Stimulated activated CD4-positive, alpha-beta T cell treated with anti-CD3 and anti-CD28 coated beads, Interleukin-2, amount 100 ng/mL, for 24 hours (primary cell): ENCODE measurements at places on chromosomes 5 and 9.

GRCh38 chr5:35852084-35852734, 4.5 kb upstream of the IL7R start:
- peak; percentile 50 for DNase-seq

- DNase-seq = no peak
Observed at GRCh38 chr9:134406366-134407120, 80.3 kb downstream of the RXRA start.

DNA sequence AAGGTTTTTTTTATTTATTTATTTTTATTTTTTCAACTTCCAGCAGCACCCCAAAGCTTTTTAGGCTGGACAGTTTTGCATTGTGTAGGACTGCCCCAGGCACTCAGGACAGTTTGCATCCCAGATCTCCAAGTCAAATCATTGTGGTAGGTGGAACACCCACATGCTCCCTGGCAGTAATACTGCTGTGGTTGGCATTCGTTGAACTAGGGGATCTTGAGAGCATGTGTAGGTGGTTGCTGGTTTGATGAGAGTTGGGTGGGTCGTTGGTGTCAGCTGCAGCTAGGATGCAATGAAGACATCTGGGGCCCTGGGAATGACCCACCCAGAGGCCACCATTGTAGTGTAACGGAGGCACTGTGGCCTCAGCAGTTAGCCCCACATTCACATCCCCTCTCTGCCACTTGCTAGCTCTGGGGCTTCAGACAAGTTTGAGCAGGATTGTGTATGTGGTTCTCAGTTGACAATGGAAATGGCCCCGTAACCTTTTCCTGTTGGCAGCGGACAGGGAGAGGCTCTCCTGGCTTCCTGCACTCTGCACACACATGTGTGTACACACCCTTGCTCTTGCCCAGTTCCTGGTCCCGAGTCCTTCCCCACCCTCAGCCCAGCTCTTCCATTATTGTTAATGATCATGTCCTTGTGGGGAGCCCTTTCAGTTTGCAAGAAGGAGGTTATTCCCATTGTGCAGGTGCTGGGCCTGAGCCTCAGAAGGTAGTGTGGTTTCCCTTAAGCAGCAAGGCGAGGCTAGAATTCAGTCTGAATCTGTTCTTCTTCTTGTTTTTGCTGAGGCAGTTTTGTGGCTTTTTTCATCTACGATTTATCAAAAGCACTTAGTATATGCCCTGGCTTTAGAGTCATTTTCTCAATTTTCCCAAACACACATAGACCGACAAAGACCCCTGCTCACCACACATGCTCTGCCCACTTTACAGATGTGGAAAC, 46.5 kb downstream of the PPARGC1B start:
- no peak for DNase-seq

GRCh38 chr5:7209658-7210057, 186.3 kb upstream of the ADCY2 start:
- no peak for DNase-seq

DNA sequence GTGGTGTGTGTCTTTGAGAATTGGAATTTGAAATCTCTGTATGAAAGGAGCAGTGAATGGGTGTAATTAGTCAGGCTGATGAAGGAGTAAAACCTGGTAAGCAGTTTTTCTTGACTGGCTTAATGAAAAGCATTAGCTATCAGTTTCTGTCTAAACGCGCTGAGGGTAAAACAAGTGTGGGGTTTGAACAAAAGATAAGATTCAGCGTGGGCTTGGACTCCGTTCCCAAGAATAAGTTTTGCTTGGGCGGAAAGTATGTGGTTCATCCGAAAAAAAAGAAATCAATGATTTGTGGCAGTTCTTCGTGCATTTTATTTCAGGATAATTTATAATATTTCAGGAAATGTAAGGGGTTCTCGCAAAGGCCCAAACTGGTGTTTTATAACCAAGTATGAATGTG, 217.3 kb downstream of the NTRK2 start:
- no peak for DNase-seq

GRCh38 chr5:168995024-168995423, 305.9 kb downstream of the SLIT3 start:
- no peak for DNase-seq

DNA sequence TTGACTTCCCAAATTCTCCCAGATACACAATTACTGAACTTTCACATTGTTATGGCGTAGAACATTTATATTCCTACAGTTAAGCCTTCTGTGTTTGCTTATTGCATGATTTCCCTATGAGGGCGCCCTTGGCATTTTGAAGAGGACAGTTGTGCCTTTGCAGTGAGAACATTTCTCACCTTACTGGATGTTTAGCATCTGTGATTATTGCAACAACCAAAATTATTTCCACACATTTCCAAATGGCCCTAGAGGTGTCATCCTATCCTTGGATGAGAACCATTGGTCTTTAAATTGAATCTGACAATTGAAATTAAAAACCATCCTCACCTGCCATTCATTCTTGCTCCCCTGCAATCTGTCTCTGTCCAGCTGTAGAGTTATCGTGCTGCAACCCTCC, 104.0 kb downstream of the MAMDC2 start:
- no peak for DNase-seq

GRCh38 chr9:70083429-70083828, 39.8 kb downstream of the MAMDC2 start:
- DNase-seq = no peak

- no peak for DNase-seq
Observed at GRCh38 chr9:749716-750115, 91.8 kb upstream of the DMRT1 start.

- no peak for DNase-seq
Observed at GRCh38 chr5:57784121-57784520, 301.5 kb upstream of the ACTBL2 start.

DNA sequence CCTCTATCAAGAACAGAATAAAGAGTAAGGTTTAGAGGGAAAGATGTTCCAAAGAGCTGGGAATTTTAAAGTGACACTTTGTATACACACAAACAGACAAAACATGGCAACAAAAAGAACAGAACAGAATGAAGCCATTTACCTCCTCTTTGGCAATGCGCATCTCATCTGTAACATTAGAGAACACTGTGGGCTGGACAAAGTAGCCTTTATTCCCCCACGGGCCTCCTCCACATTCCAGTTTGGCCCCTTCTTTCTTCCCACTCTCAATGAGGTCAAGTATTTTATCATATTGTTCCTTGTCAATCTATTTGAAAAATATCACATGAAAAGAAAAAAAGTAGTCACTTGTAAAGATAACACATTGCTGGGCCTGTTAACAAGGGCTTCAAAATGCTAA, 41.0 kb downstream of the ALDH1A1 start:
- DNase-seq = no peak

DNA sequence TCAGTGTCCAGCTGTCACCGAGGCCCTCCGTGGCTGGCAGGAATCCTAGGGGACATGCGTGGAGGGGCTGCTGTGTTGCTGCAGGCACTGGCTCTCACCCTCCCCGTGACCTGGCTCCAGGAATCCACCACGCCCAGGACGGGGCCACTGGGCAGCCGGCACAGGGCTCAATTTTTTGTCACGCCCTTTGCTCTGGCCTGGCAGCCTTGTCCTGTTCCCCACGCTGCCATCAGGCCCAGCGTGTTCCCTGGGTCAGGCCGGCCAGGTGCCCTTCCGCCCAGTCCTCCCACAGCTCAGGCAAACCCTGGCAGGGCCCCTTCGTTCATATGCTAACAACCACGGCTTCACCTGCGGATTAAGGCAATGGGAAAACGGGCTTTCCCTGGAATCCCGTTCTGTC, 37.3 kb downstream of the PROP1 start:
- no peak for DNase-seq

DNA sequence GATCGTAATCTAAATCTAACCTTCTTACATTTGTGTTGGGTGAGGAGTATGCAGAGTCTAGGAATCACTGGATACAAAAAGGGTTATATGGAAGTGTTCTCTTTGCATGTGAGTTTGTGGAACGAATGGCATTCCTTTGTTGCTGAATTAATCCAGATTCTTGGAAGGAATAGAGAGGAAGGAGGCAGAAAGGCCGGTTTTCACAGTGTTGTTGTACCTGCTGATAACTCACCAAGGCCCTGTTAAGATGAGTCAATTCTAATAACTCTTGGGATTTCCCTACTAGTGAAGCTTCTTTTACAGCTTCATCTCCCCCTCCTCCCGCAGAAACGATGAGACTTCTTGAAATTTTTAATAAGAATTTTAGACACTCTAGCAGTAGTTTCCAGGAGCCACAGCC, 84.0 kb downstream of the ZSWIM6 start:
- no peak for DNase-seq

DNA sequence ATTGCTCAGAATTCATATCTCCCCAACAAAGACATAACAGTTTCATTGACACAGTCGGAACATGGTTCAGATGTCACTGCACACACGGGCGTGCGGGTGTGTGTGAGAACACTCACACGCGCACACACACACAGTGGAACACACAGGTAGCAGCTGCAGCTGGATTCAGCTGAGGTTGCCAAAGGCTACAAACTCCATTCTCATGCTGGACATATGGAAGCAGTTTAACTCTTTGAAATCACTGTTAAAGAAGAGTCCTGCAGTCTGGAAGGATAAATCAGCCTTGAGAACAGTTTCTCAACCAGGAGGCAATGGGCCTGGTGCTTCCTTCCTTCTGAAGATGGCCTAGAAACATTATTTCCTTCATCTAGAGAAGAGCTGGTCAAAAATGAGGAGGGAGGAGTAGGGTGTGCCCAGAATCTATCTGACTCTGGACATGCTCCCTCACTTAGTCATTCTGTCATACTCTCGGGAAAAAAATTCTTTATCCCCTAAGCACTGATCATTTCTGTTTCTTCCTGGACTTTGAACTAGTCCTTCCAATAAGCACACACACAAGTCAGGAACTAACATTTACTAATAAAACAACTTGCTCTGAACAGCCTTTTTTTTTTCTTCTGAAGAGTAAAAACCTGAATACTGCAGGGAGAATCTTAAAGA, 160.6 kb downstream of the ZDHHC21 start:
- no peak for DNase-seq

- DNase-seq = peak; percentile 73
Observed at GRCh38 chr5:119327018-119327417, 28.8 kb upstream of the TNFAIP8 start.

DNA sequence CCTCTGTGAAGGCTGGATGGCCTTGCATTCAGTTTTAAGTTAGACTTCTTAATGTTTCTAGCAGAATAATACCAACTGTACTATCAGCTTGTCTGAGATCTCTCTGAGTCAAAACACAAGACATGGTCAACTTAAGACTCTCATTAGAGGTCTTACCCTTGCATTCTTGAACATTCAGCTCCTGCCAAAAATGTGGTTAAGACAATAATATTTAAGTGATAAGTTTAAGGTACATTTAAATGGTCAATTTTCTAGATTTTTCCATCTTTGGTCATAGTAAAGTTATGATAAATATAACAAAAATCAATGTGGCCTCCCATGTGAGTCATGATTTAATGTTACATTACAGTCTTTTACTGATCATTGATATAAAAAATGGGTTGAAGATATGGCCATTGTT, 75.0 kb downstream of the NR2F1 start:
- DNase-seq = no peak

- DNase-seq = no peak
Observed at GRCh38 chr9:71744754-71745521, 23.4 kb downstream of the CEMIP2 start.

DNA sequence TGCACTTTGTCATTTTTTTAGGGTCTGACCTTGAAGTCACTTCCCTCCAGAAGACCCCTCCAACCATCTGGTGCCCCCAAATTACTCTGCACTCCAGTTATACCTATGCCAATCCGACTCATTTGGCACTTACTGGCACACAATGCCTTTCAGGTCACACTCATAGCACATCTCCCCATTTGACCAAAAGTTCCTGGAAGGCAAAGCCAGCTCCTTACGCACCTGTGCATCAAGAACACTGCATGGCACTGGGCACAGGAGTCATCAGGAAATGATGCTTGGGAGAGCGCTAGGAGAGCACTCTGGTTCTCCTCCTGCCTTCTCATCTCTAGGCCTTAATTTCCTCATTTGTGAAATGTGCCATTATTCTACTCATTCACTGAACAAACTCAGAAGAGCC, 2.9 kb downstream of the TNIP1 start:
- no peak for DNase-seq

GRCh38 chr5:69509212-69509611, 16.6 kb downstream of the OCLN start:
- DNase-seq = no peak

- no peak for DNase-seq
Observed at GRCh38 chr5:92749943-92750342, 831.1 kb downstream of the NR2F1-AS1 start.

DNA sequence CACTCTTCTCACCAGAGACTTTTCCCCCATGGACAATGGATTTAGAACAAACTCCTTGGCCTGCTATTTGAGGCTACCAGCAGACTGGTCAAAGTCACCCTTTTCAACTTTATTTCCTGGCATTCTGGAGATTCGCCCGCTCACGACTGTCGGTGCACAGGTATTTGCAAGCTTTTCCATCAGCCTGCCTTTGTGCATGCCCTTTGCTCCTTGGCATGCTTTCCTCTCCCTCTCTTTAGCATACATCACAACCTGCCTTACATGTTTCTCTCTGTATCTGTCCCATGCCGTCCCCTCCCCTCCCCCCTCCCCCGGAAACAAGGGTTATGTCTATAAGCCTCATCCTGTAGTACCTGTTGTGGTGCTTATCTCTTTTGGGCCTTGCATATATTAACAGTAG, 257.1 kb downstream of the AOPEP start:
- DNase-seq = no peak

- no peak for DNase-seq
Observed at GRCh38 chr5:178476972-178477754, 113.0 kb downstream of the COL23A1 start.

DNA sequence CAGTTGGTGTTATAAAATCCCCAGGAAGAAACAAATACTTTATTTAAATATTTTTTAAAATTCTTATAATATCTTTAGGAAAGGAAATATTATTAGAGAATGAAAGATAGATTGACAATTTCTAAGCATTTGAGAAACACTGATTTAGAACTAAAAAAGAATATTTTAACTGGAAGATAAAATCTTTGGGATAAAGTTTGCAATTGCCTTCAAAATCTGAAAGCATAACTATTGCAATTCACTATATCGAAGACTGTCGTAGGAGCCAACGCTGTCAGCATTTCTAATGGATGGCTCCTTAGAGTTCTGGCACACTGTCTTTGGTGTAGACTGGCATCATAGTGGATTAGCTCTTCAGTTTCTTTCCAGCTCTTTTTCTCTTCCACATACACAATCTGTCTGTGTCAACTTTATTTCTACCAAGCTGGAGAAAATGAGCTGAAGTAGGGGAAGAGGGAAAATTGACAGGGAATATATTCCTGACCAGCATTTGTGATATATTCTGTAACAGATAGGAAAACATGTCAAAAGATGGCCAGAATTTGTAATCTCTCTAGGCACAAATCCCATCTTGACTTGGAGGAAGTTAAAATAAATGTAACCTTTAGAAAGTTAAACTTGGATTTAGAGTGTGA, 1561.4 kb downstream of the MAT2B start:
- DNase-seq = no peak

GRCh38 chr5:64958757-64959391, 190.1 kb downstream of the CWC27 start:
- DNase-seq = no peak

DNA sequence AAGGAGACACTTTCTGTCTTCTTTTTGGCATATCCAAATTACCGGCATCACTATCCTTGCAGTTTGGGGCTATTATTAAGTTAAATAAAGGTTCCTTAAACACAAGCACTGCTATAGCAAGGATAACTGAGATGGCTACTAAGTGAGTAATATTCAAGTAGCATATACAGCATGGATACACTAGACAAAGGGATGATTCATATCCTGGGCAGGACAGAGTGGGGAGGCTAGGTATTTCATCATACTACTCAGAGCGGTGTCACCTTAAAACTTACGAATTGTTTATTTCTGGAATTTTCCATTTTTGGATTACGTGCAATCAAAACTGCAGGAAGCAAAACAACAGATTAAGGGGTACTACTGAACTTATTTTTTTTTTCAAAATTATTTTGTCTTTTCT, 54.1 kb downstream of the FER start:
- no peak for DNase-seq
